ENCODE measurements at places on chromosomes 7 and 10. TPM values are rescaled to one million over a fixed set of nuclear protein-coding genes. Genes with fewer than 3 reads are reported as not detected.

TMEM229A gene
- 11.4 TPM for total RNA-seq

CADPS2 gene
- total RNA-seq, result 13.7 TPM

MBL2 gene
- not detected for total RNA-seq

NEUROD6 gene
- total RNA-seq, result not detected

WDR11 gene
- total RNA-seq, result 57.6 TPM

DNA sequence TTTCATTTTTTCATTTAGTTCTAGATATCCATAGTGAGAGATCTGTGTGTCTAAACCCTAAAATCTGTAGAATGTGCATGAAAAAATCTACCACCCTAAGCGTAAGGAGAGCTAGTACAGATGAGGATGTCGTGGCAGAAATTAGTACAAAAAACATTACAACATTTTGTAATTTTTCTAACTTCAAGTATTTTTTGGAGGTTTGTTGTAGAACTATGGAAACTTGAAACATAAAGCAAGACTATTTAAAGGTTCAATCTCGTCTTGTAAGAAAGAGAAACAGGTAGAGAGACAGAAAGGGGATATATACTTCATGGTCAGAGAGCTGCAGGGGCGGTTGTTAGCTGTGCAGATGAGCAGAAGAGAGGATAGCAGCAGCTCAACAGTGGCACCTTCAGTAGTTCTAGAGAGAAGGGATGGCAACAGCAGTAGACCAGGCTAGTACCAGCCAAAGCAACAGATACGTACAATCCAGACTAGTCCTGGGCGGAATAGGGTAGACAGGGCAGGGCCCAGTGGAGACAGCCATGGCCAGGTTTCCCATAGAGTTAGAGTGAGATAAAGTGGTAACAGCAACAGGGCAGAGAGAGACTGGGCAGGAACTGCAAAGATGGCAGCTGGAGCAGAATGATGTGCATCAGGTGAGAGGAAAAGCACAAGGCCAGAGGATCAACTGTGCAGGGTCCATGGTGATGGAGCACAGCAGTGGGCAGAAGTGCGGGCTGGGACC is 145.2 kb downstream of the FRMD4A start:
- no peak for DNase-seq

DNA sequence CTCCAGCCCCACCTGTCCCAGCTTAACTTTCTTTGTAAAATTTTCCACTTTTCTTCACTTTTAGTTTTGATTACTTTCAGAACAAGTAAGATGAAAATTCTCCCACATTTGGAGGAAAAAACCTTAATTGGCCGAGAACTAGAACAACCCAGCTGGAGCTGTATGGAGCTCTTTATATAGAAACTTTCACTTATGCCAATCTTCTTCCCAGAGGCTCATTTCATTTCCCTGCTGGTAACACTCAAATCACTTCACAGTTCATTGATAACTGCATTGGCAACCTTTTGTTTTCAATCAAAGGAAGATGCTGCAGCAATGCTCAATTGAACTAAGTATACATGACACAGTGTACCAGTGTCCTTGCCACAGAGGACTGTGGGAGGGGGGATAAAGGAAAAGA is 176.2 kb upstream of the NOBOX start:
- DNase-seq, result no peak

DNA sequence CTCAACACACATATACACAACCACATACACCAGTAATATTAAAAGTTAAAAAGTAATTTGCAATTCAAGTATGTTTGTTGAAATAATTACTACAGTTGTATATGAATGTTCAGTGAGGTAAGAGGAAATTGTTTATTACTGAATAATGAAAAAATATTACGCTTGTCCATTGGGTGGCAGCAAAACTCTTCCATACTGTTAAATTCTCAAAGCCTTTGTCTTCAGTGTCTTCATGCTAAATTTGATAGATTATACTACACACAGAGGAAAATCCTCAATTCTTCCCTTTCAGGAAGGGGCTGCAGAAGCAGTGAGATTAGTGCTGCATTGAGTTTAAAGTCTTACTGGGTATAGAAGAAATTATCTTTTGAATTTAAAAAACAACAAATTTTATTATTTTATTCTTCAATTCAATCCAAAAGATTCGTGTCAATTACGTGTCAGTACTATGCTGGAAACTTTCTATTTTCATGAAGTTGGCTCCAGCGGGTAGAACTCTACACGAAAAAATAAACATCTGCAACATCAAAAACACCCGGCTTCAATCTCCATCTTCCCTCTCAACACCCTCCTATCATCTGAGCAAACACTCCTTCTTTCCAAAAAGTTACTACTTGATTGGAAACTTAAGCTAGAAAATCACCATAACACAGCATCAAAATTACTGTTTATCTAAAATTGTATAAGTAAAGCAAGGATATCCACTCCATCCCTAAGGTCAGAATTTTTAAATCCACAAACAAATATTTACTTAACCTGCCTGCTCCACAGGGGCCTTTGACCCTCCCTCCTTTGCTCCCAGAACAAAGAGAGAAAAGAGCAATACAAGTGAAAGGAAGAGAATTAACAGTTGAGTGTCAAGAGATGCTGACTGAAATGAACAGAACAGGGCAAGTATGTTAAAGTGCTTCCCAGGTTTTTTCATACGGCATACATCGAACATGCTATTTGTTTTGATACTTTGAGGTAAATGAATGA is 37.0 kb upstream of the TES start:
- no peak for DNase-seq

DNA sequence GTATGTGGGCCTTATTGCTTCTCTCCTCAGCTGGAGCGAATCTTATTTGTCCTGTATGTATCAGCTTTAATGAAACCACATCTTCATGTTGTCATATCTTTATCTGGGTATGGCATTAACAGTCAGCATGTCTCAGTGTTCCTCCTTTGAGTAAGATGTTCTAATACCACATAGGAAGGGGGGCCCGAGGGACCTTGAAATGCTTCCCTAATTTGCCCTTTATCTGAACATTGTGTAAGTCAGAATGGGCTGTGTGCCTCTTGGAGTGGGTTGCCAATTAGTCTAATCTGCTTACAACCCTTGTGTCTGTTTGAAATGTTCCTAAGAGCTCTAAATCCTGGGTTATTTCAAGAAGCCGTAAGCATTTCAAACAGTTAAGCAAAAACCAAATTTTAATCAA is 623.8 kb downstream of the SUGCT start:
- no peak for DNase-seq

DNA sequence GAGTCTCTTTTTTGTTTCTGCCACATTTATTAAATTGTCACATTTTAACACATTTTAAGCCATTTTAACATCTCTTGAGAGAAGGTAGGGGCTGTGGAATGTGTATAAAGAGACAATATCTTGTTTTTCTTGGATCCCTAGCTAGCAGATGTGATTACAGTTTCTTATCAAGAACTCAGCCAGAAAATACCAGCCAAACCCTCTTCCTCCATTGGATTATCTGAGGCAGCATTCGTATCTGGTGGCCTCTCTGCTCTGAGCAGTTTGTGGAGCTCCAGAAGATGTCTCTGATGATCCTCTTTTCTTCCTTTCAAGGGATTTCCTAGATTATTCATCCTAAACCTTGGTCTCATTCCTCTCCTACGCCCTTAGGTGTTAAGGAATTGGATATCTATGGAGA is 35.3 kb upstream of the PFKFB3 start:
- no peak for DNase-seq

DNA sequence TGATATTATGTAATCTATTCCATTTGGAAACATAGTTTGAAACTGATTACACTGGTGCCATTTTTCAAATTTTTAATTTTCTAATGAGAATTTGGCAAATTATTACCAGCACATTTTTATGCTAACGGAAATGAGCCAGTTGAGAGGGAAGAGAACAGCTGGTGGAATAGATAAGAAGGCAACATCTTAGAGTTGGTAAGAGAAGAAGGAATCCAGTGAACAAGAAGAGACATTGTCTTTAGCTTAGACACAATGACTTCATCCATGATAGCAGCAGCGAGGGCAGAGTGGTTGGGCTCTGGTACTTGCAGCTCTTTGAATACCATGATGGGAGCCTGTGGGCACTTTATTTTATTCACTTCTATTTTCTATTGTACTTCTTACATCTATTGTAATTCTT is 89.6 kb downstream of the CHRM2 start:
- no peak for DNase-seq

GRCh38 chr10:17330501-17330900 is 102.5 kb downstream of the VIM start:
- no peak for DNase-seq

DNA sequence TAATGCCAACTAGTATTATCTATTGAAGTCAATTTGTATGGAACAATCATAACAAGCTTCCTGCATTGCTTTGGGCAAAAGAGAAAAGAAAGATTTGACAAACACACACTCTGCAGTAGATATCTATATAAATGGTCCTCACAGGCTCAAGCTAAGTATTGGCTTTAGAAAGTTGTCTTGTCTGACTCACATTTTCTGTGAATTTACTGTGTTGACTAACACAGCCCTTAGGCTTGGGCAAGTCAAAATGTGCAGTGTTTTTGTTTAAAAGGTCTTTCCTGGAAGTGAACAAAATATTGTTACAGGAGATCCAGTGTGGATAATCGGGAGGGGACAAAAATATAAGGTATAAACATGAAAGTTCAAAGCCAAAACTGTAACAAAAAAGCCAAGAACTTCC is 194.4 kb downstream of the RELN start:
- DNase-seq, result no peak

DNA sequence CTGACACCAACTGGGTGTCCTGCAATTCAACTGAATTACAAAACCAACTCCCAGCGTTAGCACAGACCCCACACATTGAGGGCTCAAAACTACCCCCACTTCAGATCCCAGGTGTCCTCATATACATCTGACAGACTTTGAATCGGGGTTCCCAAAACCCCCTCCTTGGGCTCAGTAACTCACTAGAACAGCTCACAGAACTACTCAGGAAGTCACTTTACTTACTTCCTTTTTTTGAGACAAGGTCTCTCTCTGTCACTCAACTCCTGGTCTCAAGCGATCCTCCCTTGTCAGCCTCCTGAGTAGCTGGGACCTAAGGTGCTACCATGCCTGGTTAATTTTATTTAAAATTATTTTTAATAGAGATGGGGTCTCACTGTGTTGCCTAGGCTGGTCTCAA is 456.0 kb downstream of the SDK1 start:
- DNase-seq, result no peak

GRCh38 chr7:26500749-26501352 is 209.2 kb downstream of the SNX10 start:
- DNase-seq, result no peak

GRCh38 chr10:112287844-112288243 is 4.6 kb downstream of the TECTB start:
- DNase-seq, result no peak

- no peak for DNase-seq
Measured at GRCh38 chr7:140902303-140902953, 22.3 kb downstream of the BRAF start.

DNA sequence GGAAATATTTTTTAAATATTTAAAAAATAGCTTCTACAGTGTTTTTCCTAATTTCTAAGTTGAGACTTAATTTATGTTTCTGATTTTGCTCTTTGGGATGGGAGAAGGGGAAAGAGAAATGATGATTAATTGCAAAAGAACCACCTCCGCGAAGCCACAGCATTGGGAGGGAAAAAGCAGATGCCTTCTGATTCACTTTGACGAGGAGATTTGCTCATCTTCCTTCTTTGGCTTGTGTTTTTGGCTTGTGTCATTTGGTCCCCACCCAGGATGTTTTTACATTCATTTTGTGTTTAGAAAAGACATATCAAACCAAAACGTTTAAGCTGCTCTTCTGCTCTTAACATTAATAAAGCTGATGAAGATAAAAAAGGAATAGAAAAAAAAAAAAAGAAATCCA is 121.7 kb downstream of the MACC1 start:
- DNase-seq, result no peak

- peak; percentile 44 for DNase-seq
Measured at GRCh38 chr7:44215531-44215930, 14.8 kb downstream of the YKT6 start.

DNA sequence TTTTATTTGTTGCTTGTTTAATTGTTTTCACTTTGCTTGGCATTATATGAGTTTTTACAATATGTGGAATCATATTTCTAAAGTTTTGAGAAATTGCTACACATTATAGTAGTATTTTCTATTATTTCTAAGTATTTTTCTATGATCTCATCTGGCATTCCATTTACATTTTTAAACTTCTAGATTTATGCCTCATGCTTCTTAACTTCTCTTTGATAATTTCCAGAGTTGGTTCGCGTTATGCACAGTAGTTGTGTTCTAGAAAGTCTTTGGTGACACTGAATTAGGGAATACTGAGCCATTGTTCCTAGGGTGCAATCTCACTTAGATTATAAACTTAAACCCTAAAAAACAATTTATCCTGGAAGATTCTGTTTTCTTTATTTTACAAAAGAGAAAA is 129.2 kb downstream of the GNAI1 start:
- DNase-seq, result no peak

- DNase-seq, result no peak
Measured at GRCh38 chr10:3527869-3528268, 257.1 kb downstream of the KLF6 start.

- DNase-seq, result no peak
Measured at GRCh38 chr7:93374345-93374940, 142.3 kb downstream of the VPS50 start.

GRCh38 chr7:1948887-1949680 is 279.0 kb downstream of the ELFN1 start:
- DNase-seq, result peak; percentile 42

GRCh38 chr10:89553064-89553734 is 17.8 kb upstream of the SLC16A12 start:
- DNase-seq, result no peak

Measured in Peyer's patch (tissue), 4 donors.